ENCODE measurements at places on chromosomes 7 and 10.

- DNase-seq = peak; percentile 56
These were observed 38.5 kb upstream of the LRRC17 start for GRCh38 chr7:102874166-102874829.

- DNase-seq = no peak
These were observed 54.7 kb downstream of the RASGEF1A start for GRCh38 chr10:43212043-43212721.

- no peak for DNase-seq
These were observed 61.2 kb downstream of the HHEX start for GRCh38 chr10:92750791-92751533.

DNA sequence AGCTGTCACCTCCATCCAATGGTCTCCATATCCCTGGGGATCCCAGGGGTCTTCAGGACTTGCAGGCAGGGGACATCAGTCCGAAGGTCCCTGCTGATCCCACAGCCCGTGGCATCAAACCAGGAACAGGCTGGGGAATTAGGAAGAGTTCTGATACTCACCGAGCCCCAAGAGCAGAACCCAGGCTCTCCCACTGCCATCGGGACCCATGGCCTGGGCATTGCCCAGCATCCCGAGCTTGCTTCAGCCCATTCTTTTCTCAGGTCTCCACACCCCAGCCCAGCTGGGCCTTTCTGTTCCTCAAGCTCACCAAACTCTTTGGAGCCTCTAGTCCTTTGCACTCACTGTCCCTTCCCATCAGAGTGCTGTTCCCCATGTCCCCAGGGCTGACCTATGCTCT is 280.9 kb downstream of the GRID1 start:
- no peak for DNase-seq

DNA sequence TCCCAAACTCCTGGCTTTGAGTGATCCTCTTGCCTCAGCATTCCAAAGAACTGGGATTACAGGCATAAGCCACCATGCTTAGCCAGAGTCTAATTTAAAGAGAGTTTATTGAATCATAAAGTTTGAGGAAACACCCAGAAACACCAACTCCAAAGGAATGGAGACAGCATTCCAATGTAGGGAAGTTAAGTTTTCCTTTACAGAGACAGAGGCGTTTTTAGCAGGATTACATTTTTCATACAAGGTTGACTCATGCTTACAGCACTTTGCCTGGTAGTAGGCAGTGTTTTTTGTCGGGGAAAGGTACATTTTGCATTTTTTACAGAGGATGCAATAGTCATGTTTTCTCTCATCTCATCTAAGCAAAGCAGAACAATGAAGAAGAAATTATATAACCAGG is 18.9 kb upstream of the OPN4 start:
- DNase-seq = peak; percentile 80

GRCh38 chr7:47255007-47255406 is 326.9 kb downstream of the TNS3 start:
- no peak for DNase-seq
